ENCODE measurements at places on chromosomes 5 and 9.
A peak's percentile ranks its signal among the peaks of the same experiment; 100 is the strongest.

DNA sequence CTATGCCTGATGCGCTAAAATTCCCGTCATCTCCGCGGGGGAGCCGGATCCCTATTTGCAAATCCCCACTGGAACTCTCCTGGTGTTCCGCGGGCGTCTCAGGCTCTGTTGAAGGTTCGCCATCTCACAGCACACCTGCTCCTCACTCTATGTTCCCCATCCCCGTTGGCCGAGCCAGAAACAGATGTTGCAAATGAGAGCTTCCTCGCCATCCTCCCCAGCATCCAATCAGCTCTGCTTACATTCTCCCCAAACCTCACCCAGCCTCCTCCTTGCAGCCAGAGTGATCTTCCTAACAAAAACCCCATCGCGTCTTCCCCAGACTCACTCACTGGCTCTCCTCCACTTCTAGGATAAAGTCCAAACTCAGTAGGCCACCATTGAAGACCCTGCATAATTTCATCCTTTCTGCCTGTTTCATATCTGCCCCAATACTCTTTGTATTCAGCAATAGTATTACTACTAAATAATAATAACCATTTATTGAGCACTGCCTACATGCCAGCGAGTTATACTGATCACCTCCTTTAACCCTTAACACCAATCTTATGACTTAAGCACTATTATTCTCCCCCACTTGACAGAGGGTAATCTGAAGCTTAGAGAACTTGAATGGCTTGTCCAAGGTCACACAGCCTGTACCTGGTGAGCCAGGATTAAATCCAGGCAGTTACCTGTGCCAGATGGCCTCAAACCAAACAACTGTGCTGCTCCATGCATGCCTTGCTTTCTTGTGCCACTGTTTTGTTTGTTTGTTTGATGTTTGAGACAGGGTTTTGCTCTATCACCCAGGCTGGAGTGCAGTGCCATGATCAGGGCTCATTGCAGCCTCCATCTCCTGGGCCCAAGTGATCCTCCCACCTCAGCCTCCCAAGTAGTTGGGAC lies 14.0 kb downstream of the AQP7 start:
- no peak for DNase-seq

GRCh38 chr9:14812806-14813205 lies 90.3 kb upstream of the CER1 start:
- no peak for DNase-seq

- DNase-seq: peak; percentile 18
Measured at GRCh38 chr9:111691672-111692329, 30.4 kb downstream of the GNG10 start.

GRCh38 chr9:33714989-33715388 lies 80.4 kb upstream of the PRSS3 start:
- DNase-seq: no peak

GRCh38 chr9:126063326-126063725 lies 263.3 kb upstream of the MVB12B start:
- no peak for DNase-seq

All from muscle of arm (tissue), 14 donors.